Retina (tissue), 1 donor: ENCODE measurements at places on chromosomes 2 and 18.
A peak's percentile ranks its signal among the peaks of the same experiment; 100 is the strongest.

DNA sequence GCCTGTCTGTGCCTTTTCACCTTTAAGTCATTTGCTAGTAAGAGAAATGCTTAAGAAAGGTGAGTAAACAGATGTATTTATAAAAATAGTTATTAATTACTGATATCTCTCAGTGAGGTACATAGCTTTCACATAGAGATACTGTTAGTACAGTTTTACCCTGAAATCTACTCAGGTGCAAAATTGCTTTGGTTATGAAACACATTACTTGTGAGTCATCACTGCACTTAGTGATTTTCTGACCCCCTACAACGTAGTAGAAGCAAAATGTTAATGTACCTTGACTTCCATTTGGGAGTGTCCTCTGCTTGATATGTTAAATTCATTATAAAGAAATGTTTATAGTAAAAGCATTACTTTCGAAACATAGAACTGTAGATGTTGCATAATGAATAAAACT lies 6.5 kb downstream of the GLS start:
- DNase-seq = no peak

GRCh38 chr2:151437630-151438029 lies 27.9 kb downstream of the RIF1 start:
- peak; percentile 12 for DNase-seq

DNA sequence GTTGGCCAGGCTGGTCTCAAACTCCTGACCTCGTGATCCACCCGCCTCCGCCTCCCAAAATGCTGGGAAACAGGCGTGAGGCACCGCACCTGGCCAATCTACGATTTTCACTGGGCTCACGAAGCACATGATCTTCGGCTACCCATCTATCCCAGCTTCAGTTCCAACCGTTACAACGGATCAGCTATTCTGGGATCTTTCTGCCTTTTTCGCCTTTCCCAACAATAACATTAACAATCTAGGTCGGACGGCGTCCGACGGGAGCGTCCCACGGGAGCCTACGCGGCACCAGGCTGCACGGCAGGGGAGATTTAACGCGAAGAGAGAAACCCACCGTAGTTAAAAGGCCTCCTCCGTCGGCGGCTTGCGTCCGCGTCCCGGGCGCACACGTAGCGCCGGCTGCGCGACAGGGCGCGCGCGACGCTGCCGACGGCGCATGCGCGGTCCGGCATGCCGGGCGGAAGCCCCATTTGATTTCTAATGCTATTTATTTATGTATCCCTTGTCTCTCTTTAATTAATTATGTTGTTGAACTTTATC lies at the start of gene MSL3B:
Gene MSL3B (minus strand): TSS at position 394 of the 540 bp plus-strand sequence.
- DNase-seq = peak; percentile 82

GRCh38 chr18:14935210-14935609 lies 187.2 kb downstream of the ANKRD30B start:
- DNase-seq = no peak

DNA sequence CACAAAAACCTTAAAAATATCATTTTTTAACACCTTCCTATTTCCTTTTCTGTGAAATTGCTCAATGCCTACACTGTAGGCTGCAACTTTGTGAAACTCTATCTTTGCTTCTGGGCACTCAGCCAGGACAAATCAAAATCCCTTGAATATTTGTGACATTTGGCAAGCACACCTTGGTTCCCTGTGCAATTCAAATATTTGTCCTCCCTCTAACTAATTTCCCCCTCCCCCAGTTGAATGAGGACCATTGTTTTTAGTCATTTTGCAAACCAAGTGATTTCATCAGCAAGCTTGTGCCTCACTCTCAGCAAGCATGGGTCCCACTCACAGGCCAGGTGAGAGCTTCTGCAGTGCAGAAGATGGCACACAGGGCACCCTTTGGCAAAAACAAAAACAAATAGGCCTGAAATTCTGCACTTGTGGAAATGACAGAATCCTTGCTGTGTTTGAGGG lies 541.5 kb downstream of the CNTNAP5 start:
- DNase-seq = no peak

DNA sequence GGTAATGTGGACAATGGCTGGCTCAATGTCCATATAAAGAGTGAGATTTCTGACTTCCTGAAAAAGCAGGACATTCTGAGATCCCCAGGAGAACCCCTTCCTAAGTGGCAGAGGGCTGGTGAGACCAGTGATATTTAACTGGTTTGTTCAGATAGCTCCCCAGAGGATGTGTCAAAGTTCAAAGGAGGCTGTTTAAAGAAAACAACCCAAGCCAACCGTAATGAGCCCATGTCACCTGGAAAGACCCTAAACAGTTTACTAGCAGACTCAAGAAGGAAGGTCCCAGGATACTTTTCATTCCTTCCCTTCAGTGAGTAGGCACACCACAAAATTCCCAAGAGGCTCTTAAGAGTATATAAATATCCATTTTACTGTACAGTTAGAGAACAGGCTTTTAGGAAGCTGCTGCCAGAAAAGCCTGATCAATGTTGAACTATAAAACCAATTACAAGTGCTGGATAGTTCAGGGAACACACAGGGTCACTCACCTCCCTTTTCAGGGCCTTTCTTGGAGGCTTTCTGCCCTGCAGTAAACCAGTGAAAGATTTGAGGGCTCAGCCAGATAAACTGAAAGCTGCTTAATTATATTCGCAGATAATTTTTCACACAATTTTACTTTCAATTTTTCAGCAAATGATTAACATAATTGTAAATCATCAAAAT lies 293.5 kb downstream of the ASXL3 start:
- DNase-seq = peak; percentile 13

GRCh38 chr2:215758691-215759090 lies 254.7 kb downstream of the MREG start:
- no peak for DNase-seq

DNA sequence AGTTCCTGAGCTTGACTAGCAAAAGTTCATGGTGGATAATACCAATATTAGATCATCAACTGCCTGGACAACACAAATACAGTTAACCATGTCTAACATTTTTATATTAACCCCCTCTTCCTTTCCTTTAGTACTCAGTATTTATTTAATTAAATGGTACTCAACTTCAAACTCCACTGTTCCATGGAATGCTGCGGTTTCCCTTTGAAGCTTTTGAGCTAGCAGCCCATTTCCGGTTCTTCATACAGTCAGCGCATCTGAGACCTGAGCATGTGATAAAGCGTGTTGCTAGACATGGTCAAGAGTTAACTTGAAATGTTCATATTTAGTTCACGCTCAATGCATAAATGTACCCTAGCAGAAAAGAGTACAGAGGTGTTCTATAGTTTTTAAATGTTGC lies 278.4 kb downstream of the ALPK2 start:
- DNase-seq = no peak

DNA sequence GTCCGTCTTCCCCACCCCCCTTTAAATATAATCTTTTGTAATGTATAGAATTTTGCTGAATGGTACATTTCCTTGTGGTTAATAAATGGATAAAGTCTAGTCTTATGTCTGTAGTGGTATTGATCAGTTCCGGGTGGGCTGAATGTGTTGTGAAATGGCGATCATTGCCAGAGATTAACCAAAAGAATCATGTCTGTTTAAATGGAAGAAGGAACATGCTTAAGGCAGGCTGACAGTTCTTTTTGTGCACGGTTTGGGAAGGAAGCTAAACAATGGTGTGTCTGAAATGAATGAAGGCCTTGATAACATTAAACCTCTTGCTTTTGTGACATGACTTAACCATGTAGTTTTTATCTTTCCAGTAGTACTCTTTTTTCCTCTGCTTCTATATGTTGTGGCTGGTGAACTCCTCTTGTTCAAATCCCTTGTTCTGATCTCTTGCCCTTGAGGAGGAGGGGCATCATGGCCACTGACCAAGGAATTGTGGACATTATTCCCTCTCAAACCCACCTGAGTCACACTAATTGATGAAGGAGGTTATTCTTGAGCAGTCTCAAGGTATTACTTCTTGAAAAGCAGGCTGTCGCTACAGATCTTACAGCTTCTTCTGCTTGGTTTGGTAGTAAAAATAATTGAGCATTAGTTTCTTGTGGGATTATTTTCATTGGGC lies 1.7 kb downstream of the ACVR2A start:
- peak; percentile 49 for DNase-seq

DNA sequence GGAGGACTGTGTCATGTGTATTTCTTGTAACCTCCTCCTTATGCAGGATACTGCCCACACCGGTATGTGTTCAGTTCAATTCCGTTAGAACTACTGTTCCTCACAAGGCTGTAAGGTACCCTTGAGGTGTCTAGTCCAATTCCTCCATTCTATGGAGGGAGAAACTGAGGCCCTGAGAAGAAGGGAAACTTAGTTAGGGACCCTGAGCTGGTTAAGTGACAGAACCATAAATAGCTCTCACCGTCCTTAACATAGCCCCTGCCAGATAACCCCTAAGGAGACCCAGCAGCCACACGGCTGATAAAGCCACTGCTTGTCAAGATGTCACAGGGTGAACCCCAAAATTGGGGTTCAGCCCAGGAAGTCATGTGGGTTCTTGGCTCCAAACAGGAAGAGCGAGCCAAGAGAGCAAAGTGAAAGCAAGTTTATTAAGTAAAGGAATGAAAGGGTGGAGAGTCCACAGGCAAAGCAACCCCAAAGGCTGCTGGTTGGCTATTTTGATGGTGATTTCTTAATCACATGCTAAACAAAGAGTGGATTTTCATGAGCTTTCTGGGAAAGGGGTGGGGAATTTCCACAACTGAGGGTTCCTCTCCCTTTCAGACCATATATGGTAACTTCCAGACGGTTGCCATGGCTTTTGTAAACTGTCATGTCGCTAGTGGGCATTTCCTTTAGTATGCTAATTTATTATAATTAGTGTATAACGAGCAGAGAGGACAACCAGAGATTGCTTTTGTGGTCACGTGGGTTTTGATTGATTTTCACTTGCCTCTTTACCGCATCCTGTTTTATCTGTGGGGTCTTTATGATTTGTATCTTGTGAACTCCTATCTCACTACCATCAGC lies 83.4 kb upstream of the RTN4 start:
- no peak for DNase-seq

DNA sequence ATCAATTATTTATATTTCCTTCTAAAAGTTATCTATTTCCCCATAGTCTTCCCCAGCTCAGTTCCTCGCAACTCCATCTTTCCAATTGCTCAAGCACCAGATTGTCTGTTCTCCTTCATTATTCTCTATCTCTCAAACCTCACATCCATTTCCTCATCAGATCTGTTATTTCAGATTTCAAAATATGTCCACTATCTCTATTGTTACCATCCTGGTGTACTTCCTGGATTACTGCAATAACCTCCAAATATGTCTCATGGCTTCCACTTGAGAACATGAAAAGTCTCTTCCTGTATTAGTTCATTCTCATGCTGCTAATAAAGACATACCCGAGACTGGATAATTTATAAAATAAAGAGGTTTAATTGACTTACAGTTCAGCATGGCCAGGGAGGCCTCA lies 641.7 kb upstream of the ZEB2 start:
- DNase-seq = no peak

- no peak for DNase-seq
Observed at GRCh38 chr18:60350941-60351340, 21.6 kb downstream of the MC4R start.

DNA sequence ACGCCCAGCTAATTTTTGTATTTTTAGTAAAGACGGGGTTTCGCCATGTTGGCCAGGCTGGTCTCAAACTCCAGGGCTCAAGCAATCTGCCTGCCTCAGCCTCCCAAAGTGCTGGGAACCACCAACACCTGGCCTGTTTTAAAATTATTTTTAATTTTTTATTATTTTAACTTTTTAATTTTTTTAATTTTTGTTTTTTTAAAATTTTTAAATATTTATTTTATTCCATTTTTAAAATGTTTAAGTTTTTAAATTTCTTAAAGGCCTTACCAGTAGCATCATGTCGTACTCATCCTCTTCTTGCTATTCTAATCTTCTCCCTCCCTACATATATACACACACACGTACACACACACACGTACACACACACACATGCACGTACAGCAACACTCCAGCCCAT lies 1.4 kb downstream of the LYG1 start:
- DNase-seq = no peak

DNA sequence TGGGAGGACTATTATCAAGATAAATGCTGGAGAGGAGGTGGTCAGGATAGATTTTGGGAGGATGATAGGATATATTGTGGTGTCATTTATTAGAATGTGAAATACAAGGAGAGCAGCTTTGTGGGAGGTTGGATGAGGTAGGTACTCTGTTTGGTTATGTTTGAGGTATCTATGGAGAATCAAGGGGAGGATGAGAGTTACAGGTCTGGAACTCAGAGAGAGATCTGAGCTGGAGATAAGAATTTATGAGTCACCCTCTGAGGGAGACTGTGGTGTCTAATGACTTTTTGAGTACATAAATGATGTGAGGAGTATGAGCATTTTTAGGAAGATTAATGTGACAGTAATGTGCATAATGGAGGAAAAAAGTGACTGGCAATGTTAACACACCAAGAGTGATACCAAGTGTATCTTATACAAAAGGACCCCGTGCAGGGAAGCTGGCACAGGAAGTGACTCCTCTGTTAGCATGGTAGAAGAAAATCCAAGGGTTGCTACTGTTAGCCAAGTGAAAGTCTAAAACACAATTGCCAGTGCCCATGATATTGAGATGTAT lies 48.2 kb downstream of the CRIM1 start:
- DNase-seq = no peak

DNA sequence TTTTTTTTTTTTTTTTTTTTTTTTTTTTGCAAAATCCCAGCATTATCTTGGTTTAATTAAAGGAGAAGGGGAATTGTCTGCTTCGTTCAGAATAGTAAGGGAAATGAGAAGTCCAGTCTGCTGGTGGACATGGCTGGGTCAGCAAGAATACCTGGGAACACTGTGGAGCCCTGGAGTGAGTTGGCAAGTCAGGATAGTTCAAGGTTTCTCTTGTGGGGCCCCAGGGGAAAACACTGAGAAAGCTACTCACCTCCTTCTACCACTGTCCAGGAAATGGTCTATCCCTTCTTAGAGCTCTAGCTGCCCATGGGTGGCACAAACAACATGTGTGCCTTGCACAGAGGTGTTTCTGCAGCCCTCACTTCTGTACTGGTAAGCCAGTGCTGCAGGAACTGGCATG lies 169.1 kb upstream of the SIX2 start:
- DNase-seq = no peak

DNA sequence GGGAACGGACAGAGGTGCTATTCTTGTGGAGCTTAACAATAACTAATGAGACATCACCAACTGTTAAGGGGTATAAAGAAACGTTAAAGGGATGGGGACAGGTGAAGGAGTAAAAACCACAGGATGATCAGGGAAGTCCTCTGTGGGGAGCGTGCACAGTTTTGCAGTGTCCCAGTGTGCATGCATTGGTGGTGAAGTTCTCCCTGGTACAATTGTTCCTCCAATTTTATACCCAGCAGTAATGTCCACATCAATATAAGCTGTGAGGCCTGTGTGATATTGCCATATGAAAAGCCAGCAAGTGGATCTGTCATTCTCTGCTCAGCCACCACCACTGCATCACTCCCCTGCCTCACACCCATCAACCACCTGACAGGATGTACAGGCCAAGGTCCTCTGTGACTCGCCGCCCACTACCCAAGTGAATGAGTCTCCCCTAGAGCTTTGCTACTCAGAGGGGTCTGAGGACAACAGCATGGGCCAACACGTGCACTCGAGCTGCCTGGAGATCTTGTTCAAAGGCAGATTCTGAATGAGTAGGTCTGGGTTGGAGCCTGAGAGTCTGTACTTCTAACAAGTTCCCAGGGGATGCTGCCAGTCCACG lies 4.6 kb downstream of the MLPH start:
- no peak for DNase-seq
